ENCODE measurements at places on chromosomes 4 and X.

GRCh38 chr4:76998251-76998901 is 48.8 kb downstream of the SEPTIN11 start:
- DNase-seq = no peak

DNA sequence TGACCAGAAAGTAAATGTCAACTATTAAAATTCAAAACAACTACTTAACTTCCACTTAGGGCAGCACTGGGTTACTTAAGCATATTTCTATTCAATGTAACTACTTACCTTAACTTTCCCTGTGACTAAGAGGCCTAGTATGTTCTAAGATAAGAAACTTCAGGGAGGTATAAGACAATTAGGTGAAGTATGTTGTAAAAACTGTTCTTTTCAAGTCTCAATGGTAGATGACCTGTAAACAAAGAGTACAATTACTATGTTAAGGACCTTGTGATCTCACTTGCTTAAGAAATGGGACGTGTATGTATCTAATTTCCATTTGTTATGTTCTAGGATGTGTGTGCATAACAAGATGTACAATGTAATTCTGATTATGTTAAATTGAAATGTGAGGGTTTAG is 960.5 kb downstream of the CCSER1 start:
- no peak for DNase-seq

DNA sequence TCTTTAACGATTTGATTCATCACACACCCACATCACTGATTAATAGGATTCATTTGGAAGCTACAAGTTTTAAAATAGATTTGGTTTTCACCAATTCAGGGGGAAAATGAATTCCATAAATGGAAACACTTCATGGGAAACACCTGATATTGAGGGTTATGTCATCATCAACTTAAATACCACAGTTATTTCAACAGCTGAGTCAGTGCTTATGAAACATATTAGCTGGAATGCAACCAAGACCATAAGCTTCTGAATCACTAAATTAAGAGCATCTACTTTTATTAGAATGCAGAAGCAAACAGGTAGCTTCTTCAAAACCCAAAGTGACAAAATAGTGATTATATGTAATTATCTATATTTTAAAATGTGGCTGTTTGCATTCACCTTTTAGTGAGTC is 207.8 kb upstream of the DCAF8L1 start:
- no peak for DNase-seq

DNA sequence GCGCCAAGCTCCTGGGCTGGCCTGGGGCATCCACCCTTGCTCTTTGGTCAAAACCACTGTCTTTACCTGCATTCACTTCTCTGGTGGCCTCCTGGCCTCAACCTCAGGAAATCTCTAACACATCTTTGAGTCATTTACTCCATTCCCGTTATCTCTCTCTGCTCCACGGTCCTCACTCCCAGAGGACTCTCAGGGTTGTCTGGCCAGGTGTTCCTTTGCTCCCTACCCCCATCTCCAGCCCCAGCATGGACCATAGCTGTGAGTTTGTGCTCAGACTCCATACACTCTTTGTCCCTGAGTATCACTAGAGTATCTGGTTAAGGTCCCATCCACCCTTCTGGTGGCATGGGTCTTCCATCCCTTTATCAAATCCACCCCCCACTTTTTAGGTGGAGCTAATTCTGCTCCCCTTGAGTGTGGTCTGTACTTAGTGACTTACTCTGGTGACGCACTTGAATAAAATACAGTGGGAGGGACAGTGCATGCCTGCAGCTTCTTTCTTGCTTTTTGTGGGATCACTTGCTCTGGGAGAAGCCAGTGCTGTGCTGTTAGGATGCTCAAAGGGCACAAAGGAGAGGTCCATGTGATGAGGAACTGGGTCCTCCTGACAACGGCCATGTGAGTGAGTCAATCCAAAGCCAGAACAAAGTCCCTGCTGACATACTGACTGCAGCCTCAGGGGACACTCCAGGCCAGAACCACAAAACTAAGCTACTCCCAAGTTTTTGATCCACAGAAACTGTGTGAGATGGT is 44.3 kb downstream of the IGFBP7 start:
- no peak for DNase-seq

DNA sequence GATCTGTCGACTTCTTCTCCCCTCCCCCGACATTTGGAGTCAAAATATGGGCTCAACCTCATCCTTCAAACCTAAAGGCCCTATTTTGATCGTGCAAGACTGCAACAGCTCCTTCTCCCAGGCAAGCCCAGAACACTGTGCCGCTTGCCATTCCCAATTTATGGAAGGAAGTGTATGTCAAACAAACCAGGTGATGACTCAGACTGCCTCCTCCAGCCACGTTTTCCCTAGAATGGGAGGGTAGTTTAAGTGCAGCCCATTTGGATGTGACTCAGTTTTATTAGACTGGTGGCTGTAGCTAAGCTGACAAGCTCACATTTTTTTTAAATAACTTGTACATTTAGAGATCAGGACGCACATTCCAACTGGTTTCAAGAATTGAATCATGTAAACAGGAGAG is 570.4 kb upstream of the DIPK2B start:
- no peak for DNase-seq

DNA sequence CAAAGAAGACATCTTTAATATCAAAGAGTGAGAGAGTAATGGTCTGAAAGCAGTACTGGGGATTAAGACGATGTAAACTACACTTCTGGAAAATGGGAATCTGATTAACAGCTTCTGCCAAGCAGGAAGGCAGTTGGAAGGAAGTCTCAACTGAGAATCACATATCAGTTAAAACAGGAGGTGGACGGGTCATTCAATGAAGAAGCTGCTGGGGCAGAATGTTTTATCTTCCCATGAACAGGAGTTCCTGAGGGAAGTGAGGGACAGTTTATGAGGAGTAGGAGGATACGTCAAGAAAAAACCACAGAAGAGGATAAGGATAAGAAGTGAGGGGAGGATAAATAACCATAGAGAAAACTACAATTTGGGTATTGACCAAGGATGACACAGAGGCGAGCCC is 38.7 kb upstream of the MAGEA10 start:
- no peak for DNase-seq

GRCh38 chrX:48677516-48677915 is 6.1 kb upstream of the WAS start:
- no peak for DNase-seq

GRCh38 chr4:155208258-155209054 is at the start of gene NPY2R:
TSS of gene NPY2R (plus strand) at chr4:155208636. CDS start at chr4:155213940, 5,304 bp downstream.
- DNase-seq = no peak

DNA sequence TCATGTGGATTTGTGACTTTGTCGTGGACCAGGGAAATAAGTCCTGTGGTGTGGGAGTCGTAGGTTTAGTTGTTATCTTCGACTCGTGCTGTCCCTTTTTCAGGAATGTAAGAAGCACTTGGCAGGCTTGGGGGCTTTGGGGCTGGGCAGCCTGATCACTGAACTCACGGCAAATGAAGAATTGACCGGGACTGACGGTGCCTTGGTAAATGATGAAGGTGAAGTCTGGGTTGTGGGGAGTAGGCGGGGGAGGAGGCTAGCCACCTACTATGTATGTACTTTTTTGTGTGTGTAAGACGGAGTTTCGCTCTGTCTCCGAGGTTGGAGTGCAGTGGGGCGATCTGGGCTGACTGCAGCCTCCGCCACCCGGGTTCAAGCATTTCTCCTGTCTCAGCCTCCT is 1.2 kb downstream of the TAF1 start:
- no peak for DNase-seq

DNA sequence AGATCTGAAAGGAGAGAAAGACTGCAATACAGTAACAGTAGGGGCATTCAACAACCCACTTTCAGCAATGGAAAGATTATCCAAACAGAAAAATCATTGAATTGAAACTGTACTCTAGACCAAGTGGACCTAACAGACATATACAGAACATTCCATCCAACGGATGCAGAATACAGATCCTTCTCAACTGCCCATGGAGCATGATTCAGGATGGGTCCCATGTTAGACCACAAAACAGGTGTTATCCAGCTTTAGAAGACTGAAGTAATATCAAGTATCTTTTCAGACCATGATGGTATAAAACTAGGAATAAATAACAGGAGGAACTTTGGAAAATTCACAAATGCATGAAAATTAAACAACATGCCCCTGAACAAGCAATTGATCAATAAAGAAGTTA is 567.2 kb upstream of the MAGEB2 start:
- DNase-seq = no peak

GRCh38 chr4:147220833-147221232 is 260.1 kb upstream of the EDNRA start:
- no peak for DNase-seq

DNA sequence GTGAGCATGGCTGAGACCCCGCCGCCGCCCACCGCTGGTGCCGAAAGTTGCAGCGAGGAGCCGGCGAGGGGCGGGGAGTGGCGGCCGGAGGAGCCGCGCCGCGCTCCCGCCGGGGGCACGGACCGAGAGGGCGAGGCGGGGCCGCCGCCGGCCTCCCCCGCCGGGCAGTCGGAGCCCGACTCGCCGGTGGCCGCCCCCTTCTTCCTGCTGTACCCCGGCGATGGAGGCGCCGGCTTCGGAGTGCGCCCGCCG is 16.5 kb downstream of the UTP3 start:
- DNase-seq = no peak

DNA sequence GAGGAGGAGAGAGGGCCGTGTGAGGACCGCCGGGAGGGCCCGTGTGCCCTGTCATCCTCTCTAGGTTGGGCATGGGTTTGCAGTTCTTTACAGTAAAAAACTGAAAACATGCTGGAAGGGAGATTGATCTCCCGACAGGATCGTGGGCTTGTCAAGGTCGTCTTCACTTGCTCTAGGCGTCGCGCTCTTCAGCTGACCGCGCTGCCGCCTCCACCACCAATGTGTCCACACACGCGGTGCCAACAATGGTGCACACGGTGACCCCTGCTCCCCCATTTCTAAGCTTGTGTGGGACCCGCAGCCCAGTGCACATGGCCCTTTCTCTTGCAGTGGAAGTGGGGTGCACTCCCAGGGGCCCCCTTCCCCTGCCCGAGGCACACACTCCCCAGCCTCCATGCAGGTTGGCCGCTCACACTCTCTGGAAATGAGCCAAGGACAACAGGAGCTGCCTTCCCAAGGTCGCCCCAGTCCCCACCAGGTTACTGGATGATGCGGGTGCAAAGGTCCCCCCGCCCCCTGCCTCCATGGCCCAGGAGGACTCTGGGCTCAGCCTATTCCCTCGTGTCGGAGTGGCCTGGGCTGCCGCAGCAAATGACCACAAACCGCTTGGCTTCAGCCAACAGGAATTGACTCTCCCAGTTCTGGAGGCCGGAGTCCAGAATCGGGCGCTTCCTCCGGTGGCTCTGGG is 1.7 kb upstream of the ZFP92 start:
- no peak for DNase-seq

- no peak for DNase-seq
Measured at GRCh38 chr4:89541998-89542397, 234.4 kb upstream of the GPRIN3 start.

DNA sequence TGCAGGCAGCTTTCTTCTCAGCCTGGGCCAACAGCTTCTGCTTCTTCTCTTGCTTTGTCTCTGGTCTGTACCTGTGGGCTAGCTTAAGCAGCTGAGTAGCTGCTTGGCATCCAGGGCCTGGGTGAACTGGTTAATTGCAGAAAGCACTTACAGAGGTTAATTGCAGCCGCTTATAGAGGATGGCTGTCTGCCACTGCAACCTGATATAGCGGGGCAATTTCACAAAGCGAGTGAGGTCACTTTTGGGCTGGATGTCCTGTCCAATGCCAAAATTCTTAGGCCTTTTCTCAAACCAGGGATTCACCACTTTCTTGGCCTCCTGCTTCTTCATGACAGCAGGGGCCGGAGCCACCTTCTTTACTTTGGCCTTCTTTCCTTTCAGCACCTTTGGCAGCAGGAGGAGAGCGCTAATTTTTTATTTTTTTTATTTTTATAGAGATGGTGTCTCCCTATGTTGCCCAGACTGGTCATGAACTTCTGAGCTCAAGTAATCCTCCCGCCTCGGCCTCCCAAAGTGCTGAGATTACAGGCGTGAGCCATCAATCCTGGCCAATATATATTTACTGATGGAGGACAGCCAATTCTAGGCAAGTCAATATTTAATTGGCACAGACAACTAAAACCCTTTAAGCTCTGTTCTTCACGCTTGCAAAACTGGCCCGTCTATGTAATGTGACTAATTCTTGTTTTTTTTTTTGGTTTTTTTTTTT is 61.0 kb downstream of the ENOPH1 start:
- no peak for DNase-seq

- no peak for DNase-seq
Measured at GRCh38 chrX:155673338-155673737, 60.6 kb upstream of the TMLHE start.

DNA sequence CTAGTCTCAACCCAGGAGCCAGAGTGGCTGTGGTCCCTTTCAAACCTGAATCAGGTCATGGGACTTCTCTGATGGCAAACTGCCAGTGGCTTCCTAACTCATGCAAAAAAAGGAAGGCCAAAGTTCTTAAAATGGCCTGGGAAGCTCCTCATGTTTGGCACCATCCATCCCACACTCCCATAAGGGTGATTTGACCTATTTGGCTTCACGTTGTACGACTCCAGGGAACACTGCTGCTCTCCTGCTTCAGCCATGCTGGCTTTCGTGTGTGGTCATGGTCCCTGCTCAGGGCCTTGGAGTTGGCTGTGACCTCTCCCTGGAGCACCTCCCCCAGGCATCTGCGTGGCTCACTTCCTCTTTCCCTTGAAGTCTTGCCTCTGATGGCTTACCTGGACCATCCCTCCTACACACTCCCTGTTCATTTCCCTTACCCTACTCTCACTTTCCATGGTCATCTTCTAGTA is 12.8 kb upstream of the TMSB4X start:
- no peak for DNase-seq

- no peak for DNase-seq
Measured at GRCh38 chr4:112516066-112516470, at the start of gene NEUROG2. TSS of gene NEUROG2 (minus strand) at chr4:112516180. CDS start at chr4:112515475, 705 bp downstream.

GRCh38 chr4:153647975-153648374 is 36.1 kb upstream of the TLR2 start:
- no peak for DNase-seq

GRCh38 chr4:176631611-176632010 is 161.1 kb downstream of the VEGFC start:
- no peak for DNase-seq

GRCh38 chr4:48898733-48899431 is 7.7 kb downstream of the OCIAD2 start:
- no peak for DNase-seq

- DNase-seq = no peak
Measured at GRCh38 chr4:143586080-143586479, 72.6 kb downstream of the SMARCA5 start.

DNA sequence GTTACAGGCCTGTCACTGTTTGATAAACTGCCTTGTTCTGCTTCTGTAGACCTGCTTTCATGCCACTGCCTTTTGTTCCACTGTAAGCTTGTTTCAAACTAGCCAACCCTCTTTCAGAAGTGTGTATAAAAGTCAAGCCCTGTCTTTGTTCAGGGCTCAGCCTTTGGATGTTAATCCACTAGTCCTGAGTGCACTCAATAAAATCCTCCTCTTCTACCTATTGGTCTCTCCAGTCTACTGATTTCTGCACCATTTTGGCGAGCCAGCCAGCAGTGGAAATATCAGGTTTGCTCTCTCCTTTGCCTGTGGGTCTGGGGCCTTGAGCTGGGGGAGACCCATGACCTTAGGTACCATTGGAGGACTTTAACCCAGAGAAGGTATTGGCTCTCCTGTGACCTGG is 901.6 kb upstream of the NDST4 start:
- DNase-seq = no peak

GRCh38 chr4:4899202-4899925 is 39.9 kb downstream of the MSX1 start:
- no peak for DNase-seq

- DNase-seq = no peak
Measured at GRCh38 chr4:87121341-87122065, 98.9 kb downstream of the KLHL8 start.

- no peak for DNase-seq
Measured at GRCh38 chrX:15214588-15214987, 55.3 kb downstream of the ASB9 start.

GRCh38 chr4:74158466-74159142 is 686 bp downstream of the MTHFD2L start:
- no peak for DNase-seq

GRCh38 chr4:3160438-3160837 is 86.0 kb downstream of the HTT start:
- DNase-seq = no peak

Measured in NCI-H1417 treated with DMSO at 0.1 percent for 48 hours (cell line).